ENCODE measurements at places on chromosomes 3 and 15. TPM values are rescaled to one million over a fixed set of nuclear protein-coding genes. Genes with fewer than 3 reads are reported as not detected.

The ANKUB1 gene
- not detected for total RNA-seq

DNA sequence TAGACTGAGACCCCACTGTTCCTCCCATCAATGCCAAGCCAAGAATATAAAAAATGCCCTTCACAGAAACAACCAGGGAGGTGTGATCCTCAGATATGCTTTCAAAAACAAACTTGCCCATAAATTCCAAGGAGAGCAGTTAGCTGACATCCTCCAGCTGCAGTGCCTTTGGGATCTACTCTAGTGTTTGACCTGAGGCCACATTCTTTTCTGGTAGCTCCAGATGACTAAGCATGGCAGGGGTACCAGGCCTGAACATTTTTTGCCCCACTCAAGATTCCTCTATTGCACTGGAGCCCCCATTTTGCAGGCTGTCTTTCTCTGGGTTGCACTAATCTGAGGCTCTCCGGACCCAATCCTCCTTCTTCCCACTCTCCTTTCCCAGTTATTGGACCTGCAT is 27.9 kb upstream of the ACP3 start:
- DNase-seq: no peak

The SNX33 gene
- total RNA-seq: 41.4 TPM

GRCh38 chr3:14169871-14170270 is 8.5 kb downstream of the XPC start:
- DNase-seq: no peak

DNA sequence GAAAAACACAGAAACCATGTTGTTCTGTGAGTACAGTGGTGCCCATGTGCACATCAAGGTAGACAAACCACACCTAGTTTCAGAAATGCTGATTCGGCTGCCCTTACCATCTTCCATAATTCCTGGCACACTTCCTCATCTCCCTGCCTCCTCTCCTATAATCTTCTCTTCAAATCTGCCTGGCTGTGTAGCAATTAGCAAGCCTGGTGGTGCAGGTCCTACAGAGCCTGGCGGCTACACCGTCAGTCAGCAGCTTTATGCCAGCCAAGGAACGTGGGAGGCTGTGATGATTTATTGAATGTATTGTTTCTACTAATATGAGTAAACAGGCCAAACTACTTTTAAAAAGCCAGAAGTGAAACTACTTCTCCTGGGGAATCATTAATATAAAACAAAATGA is 106.8 kb downstream of the SEMA6D start:
- DNase-seq: peak; percentile 25

DNA sequence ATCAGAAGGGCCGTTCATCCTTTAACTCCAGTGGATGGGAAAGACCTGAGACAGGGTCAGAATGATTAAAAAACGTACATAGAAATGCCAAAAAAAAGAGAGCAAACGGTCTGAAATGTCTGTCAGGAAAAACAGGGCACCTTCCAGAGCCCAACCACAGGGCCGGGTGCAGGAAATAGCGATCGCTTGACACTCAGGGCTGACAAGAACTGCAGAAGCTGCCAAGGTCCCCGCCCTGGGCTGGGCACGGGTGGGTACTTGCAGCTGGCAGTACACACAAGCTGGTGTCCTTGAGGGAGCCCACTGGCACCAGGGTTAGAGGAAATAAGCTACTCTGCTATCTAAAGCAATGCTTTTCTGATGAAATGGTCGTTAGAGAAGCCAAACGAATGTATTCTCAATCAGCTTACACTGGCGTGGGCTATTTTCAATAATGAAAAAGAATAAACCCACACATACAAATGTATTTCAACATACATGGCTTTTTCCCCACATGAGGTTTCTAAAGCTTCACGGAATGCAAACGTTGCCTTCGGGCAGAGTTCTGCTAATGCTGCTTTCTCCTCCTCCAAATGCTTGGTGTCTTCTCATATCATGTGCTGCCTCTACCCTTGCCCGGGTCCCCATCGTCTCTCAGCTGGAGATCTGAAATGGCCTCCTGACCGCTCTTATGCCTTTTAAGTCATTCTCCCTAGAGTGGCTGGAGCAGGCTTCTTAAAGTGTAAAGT is 15.6 kb downstream of the FRMD4B start:
- DNase-seq: peak; percentile 70

DNA sequence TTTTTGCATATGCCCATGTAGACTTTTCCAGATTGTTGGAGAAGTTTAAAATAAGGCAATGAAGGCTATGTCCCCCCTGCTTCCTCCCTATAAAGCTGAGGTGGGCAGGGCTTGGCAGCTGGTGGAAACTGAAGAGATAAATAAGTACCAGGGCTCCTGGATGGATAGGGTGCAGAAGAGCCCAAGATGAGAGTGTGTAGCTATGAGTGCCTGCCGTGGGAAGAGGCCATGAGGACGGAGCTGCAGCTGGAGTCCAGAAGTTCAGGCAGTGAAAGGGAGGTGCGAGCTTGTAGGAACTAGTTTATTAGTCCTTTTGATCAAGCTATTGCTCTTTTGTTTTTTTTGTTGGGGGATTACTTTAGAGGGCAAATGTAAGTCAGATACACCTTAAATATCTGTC is 52.4 kb downstream of the PHLDB2 start:
- no peak for DNase-seq

- no peak for DNase-seq
Measured at GRCh38 chr15:91861223-91861622, 7.7 kb downstream of the SLCO3A1 start.

DNA sequence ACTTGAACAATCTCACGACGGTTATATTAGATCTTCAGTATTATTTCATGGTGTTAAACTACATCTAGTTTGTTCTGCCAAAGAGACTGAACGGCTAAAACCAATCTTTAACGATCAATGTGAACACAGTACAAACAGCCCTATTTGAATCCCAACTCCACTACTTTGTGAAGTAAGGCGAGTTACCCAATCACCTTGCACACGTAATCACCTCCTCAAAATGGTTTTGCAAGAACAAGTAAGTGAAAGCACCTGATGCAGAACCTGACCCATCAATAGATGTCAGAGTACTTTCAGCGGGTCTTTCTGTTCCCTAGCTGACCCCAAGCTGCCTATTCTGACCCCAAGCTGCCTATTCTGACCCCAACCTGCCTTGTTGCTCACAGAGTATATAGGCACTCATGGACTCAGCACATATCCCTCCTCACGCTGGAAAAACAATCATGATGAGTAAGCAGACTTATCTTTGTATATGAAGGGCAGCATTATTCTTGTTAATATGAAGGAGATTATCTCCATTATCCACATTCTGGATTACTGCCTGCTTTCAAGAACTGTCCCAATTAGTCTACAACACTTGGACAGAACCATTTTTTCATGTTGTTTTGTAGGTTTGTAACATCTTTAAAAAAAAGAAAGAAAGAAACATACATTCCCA is 3.7 kb downstream of the KPNA1 start:
- no peak for DNase-seq

GRCh38 chr3:44104668-44105321 is 136.9 kb upstream of the TOPAZ1 start:
- DNase-seq: peak; percentile 95

The KLF15 gene
- total RNA-seq: 0.61 TPM

GRCh38 chr3:48636149-48636655 is 941 bp upstream of the SLC26A6 start:
- DNase-seq: no peak

GRCh38 chr3:55294557-55294956 is 192.5 kb downstream of the WNT5A start:
- DNase-seq: no peak

DNA sequence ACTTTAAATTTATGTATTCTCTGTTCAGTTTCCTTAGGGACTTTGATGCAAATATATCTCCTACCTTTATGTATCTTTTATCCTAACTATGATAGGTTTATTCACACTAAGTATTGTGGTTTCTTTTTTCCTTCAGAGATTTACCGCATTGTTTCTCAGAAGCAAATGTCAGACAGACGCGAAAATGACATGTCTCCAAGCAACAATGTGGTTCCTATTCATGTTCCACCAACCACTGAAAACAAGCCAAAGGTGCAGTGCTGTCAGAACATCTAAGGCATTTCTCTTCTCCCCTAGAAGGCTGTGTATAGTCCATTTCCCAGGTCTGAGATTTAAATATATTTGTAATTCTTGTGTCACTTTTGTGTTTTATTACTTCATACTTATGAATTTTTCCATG is 18.3 kb downstream of the RAB11A start:
- no peak for DNase-seq

DNA sequence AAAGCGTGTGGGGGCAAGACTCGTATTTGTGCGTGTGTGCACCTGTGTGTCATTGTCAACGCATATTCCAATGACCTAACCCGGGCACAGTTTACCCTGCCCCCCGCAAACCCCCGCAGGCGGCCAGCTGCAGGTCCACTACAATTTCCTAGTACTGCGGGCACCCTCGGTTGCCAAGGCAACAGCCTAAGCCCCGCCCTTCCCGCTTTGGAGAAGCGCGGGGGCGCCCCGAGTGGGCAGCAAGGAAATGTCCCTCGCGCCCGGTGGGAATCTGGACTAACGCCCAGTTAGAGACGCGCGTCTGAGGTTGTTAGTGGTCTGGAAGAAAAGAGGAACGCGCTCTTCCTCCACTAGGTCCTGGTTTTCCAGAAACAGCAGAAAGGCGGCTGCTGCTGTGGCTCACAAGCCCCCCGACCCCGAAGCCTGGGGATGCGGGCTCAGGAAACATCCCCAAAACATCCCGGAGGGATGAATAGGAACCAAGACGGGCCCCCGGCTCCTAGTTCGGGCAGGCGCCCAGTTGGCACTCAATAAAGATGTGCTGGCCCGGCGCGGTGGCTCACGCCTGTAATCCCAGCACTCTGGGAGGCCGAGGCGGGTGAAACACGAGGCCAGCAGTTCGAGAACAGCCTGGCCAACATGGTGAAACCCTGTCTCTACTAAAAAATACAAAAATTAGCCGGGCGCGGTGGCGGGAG is 1.1 kb downstream of the ABHD14A start:
- no peak for DNase-seq

GRCh38 chr3:57983734-57984518 is 24.3 kb upstream of the FLNB start:
- peak; percentile 81 for DNase-seq

DNA sequence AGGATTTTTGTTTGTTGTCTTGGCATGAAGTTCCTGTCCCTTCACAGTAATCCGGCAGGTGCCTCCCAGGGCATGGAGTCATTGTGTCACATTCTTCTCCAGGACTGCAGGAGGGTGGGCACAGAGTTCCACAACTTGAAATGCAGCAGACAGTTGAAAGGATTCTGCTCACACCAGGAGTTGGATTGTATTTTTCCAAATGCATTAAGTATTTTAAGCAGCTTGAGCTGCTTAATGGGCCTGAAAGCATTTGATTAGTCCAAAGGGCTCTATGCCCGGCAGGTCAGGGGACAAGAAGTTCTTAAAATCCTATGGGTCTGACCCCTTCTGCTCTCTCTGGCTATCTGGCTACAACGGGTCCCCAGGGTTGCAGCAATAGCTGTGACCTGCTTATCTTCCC is 92.9 kb downstream of the APBA2 start:
- DNase-seq: no peak

- no peak for DNase-seq
Measured at GRCh38 chr3:60304112-60304511, 947.1 kb downstream of the FHIT start.

The HAUS2 gene
- total RNA-seq: 33.1 TPM

The PCOLCE2 gene
- total RNA-seq: 3.5 TPM

- no peak for DNase-seq
Measured at GRCh38 chr3:159045279-159045885, 243.5 kb downstream of the MFSD1 start.

The KCNAB1 gene
- total RNA-seq: 0.17 TPM

The CD47 gene
- 68.5 TPM for total RNA-seq

The TRIM42 gene
- total RNA-seq: not detected

- DNase-seq: no peak
Measured at GRCh38 chr3:169822540-169822939, 9.8 kb upstream of the LRRC34 start.

DNA sequence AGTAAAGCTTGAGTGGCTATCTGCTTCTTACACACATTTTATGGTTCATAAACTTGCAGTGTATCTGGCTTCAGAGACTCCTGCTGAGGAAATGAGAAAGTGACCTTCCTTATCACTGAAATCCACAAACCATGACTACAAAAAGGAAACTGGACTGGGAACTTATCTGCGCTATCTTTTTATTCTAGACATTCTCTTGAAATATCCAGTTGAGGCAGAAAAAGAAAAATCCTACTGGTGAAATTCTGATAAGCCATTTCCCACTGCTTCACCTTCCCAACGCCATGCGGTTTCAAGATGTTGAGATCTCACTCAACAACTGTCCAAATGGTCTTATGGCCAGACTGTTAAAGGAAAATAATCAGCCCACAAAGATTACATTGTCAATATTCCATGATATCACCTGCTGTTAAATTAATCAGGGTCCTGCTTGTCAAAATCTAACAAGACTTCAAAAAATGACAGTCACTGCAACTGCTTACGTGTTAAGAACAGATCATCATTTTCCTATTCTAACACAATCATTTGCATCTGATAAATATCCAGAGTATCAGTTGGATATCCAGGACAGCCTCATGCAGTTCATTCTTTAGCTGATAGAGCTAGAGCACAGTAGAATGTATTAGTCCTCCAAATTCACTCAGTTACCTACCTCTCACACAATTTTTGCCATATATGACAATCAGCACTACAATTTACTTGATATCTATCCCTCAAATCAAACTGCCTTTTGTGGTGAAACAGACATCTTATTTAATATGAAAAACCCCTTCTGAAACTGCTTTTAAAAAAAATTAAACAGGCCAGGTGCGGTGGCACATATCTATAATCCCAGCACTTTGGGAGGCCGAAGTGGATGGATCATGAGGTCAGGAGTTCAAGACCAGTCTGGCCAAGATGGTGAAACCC is 538.1 kb downstream of the MAGI1 start:
- DNase-seq: no peak

DNA sequence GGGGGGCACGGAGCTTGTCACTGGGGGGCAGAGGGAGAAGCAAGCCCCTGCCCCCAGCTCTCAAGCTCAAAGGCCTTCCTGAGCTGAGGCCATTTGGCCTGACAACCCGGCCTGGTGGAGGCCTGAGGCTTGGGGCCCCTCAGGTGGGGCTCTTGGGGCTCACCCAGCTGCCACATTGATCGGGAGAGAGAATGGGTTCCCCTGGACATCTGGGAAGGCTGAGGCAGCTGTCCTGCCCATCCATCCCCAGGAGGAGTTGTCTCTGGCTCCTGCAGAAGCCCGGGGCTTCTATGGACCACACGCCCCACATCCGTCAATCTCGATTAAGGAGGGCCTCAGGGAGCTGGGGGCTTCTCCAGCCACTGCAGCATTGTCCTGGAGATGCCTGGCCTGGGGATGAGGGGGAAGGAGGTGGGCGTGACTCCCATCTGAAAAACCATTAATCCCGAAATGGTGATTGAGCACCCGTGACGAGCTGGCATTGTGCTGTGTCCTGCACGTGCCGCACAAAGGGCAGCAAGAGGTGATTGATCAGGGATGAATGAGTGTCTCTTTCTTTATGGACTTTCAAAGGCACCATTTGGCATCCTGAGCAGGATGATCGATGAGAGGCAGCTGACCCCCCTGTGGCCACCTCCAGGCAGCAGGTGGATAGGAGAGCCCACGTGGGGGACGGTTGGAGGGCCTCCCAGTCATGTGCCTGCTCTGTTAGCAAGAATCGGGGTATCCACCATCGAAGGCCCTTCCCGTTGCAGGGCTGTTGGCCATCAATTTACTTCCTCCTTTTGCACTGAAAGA is 17.2 kb upstream of the CRABP1 start:
- DNase-seq: no peak

GRCh38 chr3:122660297-122660974 is 20.2 kb upstream of the PARP14 start:
- no peak for DNase-seq

GRCh38 chr3:114011059-114011797 is 45.1 kb downstream of the CCDC191 start:
- no peak for DNase-seq

Measured in mammary epithelial cell (primary cell).